ENCODE measurements at places on chromosomes 1 and 21.

DNA sequence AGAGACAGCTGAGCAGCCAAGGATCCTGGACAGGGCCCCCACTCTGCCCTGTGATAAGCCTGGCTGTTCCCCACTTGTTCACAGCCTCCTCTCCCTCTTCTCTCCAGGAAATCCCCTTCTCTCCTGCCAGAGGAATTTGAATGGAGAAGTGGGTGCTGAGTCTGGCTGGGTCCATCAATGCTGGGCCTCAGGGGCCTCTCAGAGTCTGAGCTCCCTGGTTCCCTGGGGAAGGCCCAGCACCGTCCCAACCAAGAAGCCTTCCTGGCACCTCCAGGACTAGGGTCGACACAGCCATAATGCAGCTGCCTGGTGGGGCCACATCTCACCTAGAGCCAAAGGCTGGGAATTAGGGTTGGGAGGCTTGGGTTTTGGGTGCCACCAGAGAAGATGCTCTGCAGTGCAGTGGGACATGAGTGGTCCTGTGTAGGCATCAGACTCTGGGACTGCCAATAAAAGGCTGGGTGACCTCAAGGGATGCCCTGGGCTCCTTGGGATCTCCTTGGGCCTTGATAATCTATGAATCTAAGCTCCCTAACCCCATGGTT is 2.5 kb downstream of the MYBPH start:
- no peak for DNase-seq

- DNase-seq, result no peak
Observed at GRCh38 chr1:239368436-239369109, 17.8 kb upstream of the CHRM3 start.

- no peak for DNase-seq
Observed at GRCh38 chr1:16989676-16990391, 9.4 kb upstream of the MFAP2 start.

DNA sequence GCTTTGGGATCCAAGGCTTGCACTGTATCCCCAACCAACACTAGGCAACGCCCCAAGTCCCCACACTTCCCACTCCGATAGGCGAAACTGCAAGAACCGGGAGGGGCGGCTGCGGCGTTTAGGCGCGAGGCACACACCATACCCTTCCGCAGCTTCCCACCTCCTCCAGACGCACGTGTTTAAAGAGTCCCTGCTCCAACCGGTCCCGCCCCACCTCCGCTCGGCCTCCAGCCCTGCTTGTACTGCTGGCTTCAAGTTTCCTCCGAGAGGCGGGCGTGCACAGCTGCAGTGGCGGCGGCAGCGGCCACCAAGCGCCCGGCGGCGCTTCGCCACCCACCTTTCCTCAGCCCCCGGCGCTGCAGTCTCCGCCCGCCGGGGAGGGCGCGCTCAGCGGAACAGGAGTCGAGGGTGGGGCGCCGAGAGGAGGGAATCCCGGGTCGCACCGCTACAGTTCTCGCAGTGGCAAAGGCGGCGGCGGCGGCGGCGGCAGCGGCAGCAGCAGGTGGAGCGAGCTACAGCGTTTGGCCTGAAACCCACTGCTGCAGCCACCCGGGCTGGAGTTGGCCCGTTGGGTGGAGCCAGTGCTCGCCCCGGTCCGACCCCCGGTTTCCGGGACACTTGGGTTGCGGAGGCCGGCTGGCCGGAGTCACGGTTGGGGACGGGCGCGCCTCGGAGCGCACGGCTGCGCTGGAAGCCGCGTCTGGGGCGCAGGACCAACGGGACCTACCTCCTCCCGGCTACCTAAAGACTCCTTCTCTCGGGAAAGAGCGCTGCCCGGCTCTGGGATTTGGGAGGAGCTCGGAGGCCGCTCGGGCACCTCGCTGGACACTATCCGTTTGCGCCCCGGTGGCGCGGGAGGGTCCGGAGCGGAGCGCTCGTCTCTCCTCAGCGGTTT is at the start of gene CNIH3:
CNIH3 (plus strand) TSS at position 457 of the 895 bp plus-strand sequence. CDS start 858 bp downstream, outside the sequence.
- peak; percentile 84 for DNase-seq

GRCh38 chr1:20719261-20719660 is 1.5 kb upstream of the KIF17 start:
- DNase-seq, result no peak

DNA sequence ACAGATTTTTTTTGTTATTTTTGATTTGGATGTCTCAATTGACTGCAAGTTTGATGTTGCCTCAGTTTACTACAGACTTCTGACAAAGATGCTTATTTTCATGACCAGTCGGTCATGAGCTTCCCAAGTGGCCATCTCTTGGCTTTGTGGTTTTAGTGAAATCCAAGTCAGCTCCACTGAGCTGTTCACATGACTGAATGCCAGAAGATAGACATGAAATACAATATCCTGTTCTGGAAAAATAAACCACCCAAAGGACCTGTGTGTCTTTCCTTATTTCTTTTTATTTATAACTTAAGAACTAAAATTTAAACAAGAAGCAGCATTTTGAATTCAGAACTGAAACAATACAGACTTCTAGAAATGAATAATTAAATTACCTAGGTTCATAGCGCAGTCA is 89.3 kb downstream of the HMCN1 start:
- peak; percentile 79 for DNase-seq

GRCh38 chr1:82153272-82153629 is 352.5 kb downstream of the ADGRL2 start:
- DNase-seq, result no peak

GRCh38 chr1:210535761-210536160 is 207.1 kb downstream of the HHAT start:
- DNase-seq, result no peak

GRCh38 chr1:85041793-85042192 is 6.5 kb downstream of the MCOLN3 start:
- no peak for DNase-seq

- DNase-seq, result peak; percentile 94
Observed at GRCh38 chr1:12464598-12465056, 153.4 kb downstream of the DHRS3 start.

DNA sequence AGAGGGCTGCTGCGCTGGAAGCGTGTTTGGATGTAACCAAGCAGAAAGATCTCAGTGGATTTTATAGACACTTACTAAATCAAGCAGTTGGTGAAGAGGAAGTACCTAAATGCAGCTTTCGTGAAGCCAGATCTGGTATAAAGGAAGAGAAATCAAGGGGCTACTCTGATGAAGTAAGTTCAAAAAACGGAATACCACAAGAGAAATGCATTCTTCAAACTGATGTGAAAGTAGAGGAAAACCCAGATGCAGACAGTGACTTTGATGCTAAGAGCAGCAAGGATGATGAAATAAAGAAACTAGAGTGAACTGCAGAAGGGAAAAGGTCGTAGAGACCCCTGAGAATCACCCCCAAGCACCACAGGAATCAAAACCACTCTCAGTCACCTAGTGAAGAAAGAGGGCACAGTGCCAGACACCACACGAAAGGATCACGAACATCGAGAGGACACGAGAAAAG is 40.8 kb upstream of the NEXN start:
- DNase-seq, result no peak

- peak; percentile 58 for DNase-seq
Observed at GRCh38 chr1:235821361-235821981, 45.2 kb downstream of the LYST start.

DNA sequence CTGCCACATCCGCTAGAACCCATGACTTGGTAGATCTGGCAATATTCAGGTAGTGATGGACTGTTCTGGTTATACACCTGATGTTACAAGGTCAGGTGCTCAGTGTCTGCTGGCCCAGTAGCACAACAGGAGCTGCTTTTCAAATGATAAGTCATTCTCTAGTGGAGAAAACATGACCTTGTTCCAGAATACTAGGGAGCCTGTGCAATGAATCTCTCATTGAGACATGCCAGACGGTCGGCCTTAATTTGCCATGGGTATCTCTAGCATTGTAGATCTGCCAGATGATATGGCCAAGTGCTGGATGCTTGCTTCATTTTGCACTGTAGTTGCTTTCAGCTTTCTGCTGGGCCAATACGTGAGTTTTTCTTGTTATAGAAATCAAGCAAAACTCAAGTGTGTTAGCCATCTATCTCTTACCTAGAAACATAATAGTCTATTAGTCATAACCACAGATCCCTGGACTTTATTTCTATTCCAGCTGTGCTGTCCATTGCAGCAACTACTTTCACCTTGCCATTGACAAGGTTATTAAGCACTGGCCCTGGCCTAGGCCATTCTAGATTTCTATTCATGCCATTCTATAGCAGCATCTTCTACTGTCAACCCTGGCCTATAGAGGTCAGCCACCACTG is 13.9 kb upstream of the CENPF start:
- DNase-seq, result peak; percentile 54

DNA sequence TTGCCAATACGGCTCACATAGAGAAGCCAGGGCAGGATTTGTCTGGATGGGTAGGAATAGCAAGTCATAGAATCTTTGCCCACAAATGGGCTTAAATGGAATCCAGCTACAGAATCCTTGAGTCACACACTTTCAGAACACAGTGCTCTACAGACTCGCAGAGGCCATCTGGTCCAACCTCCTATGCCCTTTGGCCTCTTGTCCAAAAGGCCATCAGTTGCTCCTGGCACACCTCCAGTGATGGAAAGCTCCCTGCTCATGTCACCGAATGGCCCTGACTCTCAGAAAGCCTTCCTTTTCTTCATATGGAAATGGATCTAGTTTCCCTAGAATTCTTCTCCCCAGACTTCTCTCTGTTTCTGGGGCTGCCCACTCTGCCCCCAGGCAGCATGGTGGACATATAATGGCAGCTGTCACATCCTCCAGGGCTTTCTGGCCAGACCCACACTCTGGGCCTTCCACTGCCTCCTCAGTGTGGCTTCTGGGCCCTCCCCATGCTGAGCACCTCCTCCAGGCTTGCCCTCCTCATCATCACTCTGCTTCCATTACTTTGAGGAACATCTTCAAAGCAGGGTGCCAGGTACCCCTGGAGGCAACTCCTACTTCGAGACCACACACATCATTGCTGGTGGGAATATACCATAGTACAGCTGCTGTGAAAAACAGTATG is 33.6 kb upstream of the TRABD2B start:
- DNase-seq, result no peak

GRCh38 chr1:109299558-109300343 is 7.1 kb downstream of the MYBPHL start:
- peak; percentile 67 for DNase-seq

GRCh38 chr21:35046880-35047229 is 2.2 kb downstream of the RUNX1 start:
- DNase-seq, result no peak

DNA sequence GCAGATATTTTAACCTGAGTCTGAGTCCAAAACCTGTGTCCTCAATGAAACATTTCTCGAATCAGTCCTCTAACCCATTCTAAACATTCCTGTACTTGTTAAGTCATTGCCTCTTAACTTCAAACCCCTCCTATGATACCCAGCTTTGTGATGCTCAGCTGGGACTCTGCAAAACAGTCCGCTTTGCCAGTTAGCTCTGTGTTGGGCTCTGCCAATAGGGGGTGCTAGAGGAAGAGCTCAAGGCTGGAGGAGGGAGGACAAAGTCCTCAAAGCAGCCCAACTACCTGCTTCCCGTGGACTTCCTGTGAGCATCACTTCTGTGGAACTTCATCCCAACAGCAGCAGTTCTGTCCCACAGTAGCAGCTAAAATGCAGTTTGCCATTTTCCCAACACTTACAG is 38.1 kb upstream of the SYT14 start:
- no peak for DNase-seq

GRCh38 chr1:31289021-31289420 is 7.6 kb downstream of the SNRNP40 start:
- DNase-seq, result no peak

GRCh38 chr1:51234721-51235425 is 1.2 kb upstream of the RNF11 start:
- DNase-seq, result peak; percentile 56

DNA sequence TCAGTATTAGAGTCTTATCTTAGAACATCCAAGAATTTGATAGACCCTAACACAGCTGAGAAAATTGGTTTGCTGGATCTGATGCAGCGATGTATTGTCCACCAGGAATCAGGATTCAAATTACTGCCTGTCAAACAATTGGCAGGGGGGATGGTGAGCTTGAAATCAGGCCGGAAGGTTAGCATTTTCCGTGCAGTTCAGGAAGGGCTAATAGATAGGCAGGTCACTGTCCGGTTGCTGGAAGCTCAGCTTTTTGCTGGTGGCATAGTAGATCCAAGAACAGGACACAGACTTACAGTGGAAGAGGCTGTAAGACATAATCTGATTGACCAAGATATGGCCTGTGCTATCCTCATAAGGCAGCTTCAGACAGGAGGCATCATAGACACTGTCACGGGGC is 127.2 kb downstream of the MACF1 start:
- DNase-seq, result no peak

DNA sequence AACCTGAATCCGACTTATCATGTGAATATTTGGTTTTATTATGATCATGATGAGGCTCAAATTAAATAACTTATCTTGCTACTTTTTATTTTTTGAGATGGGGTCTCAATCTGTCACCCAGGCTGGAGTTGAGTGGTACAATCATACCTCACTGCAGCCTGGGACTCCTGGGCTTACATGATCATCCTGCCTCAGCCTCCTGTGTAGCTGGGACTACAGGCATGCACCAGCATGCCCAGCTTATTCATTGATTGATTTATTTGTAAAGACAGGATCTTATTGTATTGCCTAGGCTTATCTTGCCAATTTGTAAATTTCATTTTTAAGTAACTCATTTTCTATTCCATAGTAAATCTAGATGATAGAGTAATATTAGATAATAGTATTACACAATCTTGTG is 84.3 kb downstream of the COL11A1 start:
- no peak for DNase-seq

DNA sequence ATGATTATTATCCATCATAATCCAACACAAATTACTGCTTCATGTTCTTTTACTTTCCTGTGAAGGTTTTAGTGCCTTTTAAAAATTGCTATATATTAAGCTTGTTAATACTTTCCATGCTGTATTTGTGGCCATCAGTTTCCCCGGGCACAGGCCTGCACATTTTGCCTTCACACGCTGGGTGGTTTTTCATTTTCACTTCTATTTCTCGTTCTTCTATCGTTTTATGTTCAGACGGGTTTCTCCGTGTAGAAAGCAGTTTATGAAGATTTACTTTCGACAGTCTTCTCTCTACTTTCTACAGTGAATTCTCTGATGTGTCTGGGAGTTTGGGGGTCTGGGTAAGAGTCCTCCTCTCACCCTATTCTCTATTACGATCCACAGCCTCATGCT is 9.5 kb downstream of the RUNX3 start:
- no peak for DNase-seq

GRCh38 chr1:54574158-54574778 is 26.2 kb downstream of the ACOT11 start:
- no peak for DNase-seq

- no peak for DNase-seq
Observed at GRCh38 chr1:54122992-54123391, 29.8 kb downstream of the CDCP2 start.

DNA sequence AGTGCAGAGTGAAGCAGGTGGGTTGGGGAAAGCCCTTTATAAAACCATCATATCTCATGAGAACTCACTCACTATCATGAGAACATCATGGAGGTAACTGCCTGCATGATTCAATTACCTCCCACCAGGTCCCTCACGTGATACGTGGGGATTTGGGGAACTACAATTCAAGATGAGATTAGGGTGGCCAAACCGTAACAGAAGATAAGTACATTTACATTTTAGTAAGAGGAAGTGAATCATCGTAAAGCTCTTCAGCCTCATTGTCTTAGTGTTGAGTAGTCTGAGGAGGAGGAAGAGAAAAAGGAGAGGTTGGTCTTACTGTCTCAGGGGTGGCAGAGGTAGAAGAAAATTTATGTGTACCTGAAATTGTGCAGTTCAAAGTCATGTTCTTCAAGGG is 1053.4 kb upstream of the ADGRL4 start:
- DNase-seq, result no peak

GRCh38 chr1:246583448-246584185 is 17.4 kb downstream of the CNST start:
- peak; percentile 77 for DNase-seq
